ENCODE measurements at places on chromosomes 4 and X.

DNA sequence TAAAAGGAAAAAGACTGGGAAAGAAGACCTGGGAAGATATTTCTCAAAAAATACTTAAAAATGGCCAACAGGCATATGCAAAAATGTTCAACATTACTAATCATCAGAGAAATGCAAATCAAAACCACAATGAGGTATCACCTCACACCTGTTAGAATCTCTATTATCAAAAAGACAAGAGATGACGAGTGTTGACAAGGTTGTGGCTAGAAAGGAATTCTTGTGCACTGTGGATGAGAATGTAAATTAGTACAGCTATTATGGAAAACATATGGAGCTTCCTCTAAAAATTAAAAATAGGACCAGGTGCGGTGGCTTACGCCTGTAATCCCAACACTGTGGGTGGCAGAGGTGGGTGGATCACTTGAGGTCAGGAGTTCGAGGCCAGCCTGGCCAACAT, 50.0 kb downstream of the C4orf46 start:
- DNase-seq = no peak

DNA sequence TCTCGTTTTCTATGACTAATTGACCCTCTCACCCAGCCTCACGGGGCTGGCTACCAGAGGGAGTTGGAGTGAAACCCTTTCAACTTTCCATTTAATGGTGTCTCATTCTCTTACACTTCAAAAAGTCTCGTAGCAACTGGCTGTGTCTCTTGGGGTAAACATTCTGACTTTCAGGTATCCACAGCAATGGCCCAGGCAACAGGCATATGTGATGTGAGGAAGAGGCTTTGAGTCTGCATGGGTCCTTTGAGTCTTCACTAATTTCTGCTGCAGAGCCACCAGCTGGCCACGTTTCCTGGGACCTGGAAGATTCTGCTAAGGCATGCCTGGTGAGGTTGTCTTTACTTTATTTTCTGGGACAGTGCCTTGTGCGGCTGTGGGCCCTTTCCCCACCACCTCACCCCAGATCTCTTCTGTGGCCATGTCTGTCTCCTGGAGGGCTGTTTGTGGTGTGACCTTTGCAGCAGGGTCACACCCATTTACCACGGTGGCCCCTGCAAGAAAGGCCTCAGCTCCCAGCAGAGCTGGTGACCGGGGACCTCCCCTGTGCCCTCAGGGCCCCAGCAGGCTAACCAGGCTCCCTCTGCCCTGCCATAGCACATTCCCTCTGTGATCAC, 112.5 kb upstream of the FRG1 start:
- DNase-seq = no peak

DNA sequence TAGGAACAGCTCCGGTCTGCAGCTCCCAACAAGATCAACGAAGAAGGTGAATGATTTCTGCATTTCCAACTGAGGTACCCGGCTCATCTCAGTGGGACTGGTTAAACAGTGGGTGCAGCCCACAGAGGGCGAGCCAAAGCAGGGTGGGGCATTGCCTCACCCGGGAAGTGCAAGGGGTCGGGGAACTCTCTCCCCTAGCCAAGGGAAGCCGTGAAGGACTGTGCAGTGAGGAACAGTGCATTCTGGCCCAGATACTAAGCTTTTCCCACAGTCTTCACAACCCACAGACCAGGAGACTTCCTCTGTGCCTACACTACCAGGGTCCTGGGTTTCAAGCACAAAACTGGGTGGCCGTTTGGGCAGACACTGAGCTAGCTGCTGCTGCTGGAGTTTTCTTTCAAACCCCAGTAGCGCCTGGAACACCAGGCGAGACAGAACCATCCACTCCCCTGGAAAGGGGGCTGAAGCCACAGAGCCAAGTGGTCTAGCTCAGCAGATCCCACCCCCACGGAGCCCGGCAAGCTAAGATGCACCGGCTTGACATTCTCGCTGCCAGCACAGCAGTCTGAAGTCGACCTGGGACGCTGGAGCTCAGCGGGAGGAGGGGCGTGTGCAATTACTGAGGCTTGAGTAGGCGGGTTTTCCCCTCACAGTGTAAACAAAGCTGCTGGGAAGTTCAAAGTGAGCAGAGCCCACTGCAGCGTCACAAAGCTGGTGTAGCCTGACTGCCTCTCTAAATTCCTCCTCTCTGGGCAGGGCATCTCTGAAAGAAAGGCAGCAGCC, 84.6 kb downstream of the THOC2 start:
- DNase-seq = peak; percentile 27

- DNase-seq = peak; percentile 2
These were observed 215.0 kb downstream of the IL15 start for GRCh38 chr4:141851246-141851891.

GRCh38 chrX:143340190-143340589, 177.1 kb downstream of the SPANXN3 start:
- no peak for DNase-seq

DNA sequence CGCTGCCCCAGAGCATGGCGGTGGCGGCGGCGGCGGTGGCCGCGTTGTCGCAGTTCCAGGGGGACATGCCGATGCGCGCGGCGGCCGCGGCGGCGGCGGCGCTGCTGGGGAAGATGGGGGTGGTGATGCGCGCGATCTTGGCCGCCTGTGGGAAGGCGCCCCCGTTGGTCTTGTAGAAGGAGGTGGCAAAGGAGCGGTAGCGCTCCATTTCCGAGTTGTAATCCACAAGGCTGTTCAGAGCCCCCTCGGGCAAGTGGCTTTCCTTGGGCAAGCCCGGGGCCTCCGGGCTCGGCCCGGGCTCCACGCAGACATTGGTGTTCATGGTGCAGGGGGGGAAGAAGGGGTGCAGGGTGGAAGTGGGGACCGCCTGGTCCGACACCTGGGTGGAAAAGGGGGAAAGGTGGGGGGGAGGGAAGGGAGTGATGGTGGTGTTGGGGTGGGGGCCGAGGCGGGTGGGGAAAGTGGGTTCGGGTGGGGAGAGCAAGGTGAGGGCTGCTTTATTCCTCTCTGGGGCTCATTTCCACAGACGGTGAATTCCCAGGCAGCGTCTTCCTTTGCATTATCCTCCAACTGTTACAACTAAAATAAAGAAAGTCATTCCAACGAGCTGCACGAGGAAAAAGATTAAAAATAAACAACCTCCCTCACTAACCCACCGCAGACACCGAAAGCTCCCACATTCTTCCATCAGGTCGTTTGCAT, 3.1 kb downstream of the CXXC4 start:
- peak; percentile 38 for DNase-seq

DNA sequence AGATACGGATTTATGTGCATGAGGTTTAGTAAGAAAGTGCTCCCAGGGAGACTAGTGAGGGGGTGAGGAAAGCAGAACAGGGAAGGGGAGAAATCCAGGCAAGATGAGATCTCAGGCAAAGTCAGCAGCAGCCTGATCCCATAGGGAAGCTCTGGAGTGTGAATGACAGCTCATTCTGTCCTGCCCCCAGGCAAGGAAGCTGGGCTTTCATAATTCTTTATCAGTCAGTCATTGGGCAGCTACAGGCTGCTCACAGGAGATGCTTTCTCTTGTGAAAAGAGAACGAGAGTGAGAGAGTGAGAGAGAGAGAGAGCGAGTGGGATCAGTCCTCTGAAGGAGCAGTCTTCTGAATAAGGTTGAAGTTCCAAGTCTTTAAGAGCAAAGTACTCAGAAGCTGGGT, 48.1 kb downstream of the SRPX start:
- DNase-seq = no peak

- no peak for DNase-seq
These were observed 23.8 kb downstream of the VSIG4 start for GRCh38 chrX:66015900-66016689.

DNA sequence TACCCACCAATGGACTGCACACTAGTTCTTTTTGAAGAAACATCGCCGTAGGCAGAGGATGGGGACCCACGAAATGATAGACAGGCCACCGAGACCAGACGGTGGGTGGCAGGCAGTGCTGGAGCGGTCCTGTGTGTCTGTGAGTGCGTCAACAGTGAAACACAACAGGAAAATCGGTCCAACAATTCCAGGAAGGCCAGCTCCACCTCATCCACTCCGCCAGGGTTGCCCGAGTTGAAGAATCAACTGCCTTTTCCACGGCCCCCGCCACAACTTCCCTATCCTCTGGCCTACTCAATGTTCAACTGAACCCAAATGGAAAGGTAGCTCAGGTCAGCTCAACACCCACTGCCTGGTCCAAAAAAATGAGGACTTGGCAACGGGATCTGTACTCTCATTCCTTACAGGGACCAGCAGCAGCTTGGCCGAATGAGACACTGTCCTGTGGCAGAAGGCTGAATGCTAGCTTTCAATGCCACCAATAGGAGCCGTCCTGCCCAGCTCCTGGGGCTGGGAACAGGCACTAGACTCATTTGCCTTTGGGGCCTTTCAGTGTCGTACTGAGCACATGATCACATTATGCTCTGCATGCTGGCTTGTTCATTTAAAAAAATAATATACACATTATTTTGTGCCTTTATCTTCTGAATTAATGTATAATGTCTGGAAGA, 43.5 kb downstream of the MID1 start:
- no peak for DNase-seq

DNA sequence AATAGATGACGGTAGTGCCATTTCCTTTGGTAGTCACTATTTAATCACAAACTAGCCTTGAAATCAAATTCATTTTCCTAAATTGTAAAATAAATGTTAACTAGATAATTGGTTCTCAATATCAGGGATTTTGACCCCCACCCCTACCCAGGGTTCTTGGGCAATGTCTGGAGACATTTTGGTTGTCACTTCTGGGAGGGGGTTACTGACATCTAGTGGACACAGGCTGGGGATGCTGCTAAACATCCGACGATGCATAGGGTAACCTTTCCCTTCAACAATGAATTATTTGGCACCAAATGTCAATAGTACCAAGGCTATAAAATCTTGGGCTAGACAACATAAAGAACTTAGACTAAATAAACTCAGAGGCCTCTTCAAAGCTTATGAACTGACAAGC, 285.8 kb upstream of the TRPC5 start:
- no peak for DNase-seq

- DNase-seq = peak; percentile 79
These were observed 16.0 kb downstream of the MEPE start for GRCh38 chr4:87848622-87849351.

DNA sequence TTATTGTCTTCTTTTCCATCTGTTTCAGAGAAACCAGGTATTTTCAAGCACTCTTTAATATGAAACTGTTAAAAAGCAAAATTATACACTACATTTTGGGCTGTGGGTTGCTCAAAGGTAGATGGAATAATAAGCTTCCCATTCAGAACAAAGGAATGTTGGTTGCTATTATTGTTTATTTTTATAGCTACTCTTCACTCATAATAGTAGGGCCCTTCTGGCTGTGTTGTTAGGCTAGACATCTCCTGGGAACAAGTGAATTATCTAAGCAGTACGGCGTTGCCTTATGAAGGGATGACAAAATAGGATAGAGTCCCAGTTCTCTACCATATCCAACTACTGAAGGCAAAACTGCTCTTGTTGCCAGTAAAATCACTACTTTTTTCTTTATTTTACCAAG, 34.2 kb downstream of the TENM3 start:
- DNase-seq = peak; percentile 20

DNA sequence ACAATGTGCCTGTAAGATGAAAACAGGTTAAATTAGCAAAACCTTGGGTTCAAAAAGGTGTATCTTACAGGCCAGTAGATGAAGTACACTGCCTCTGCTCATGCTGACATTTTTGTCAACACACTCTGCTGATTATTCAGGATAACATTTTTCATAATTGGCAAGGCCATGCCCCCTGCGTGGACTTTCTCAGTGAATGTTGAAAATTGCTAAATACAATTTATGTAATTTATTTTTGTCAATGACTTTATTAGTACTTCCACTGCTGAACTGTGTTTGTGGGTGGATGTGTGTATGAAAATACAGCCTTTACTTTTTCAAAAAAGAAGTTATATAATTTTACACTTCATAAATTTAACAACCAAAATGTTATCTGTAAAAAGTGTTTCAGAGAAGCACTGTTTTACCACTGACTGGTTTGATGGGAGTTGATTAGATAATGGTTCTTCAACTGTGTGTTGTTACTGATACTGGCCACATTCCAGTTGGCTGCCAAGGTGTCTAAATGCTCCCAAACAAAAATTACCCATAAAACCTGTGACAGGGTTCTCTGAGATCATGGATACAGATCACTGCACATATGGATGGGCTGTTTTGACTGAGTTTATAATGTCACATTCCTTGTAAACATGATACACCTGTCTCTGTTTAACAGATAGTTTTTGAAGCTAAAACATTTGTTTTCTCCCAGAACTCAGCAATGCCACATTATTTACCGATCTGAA, 151.9 kb upstream of the SLC7A11 start:
- DNase-seq = no peak

DNA sequence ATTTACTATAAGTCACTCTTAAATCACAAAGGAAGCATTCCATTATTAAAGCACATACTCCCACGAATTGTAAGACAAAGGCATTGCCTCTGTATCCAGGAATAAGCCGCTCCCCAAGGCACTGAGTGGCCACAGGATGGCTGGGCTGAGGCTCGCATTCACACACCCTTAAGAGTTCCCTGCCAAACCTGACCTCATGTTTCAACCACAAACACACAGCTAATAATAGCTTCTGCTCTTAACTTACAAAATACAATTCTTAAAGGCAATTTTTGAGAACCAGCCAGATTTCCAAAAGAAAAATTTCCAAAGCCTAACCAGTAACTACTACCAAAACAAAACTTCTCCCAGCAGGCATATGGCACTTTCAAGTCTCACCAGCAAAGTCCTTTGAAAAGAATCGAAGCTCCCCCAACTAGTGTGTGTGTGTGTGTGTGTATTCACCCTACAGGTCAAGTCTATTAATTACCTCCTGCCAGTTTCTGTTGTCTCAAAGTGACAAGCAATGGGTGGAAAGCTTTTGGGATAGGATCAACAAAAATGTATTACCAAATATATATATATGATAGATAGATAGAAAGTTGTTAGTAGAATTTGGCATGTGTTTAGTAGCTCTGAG, 36.0 kb downstream of the ARHGAP6 start:
- DNase-seq = peak; percentile 49

DNA sequence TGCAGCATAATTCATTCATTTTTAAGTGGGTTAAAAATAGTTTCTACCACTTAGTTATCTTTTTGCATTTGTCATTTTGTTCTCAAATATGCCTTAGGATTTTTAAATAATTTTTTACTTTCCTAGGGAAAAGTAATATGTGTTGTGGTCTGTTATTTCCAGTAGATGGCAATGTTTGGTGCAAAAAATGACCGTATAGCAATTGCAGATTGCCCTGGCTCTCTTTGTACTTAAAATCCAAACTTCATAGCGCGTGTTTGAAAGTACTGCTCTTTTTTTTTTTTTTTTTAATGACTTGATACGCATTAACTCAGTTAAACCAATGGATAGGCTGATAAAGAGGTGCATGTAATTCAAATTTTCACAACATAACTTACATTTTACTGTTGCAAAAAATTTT, 74.4 kb upstream of the RBMX start:
- DNase-seq = peak; percentile 69

DNA sequence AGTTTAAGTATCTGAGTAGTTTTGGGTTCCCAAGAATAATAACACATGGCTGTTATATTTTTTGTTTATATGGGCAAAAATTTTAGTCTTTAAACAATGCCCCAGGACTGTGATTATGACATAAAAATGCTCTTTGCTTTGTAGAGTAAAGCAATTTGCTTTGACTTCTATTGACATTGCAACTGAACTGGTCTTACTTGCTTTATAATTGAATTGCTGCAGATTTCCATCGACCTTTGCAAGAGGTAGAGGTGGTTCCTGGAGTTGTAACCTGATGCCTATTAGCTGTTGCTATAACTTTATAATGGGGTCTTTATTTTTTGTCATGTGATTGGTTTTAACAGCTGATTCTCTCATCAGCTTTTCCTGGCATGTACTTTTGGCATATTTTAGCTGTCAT, 302.9 kb downstream of the ARHGAP10 start:
- no peak for DNase-seq

Measured in adipocyte (in vitro differentiated cells).